ENCODE measurements at places on chromosomes 2 and 18. TPM values are rescaled to one million over a fixed set of nuclear protein-coding genes. Genes with fewer than 3 reads are reported as not detected.

DNA sequence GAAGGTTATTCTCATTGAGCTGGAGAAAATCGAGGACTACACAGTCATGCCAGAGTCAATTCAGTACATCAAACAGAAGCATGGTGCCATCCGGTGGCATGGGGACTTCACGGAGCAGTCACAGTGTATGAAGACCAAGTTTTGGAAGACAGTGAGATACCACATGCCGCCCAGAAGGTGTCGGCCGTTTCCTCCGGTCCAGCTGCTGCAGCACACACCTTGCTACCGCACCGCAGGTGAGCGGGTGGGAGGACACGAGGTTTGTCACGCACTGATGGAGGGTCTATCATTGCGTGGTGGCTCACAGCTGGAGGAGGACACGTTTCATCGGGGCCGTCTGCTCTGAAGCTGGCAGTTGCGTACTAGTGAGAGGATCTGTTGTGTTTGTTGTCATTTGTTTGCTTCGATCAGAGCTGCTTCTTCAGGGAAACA lies 48.2 kb downstream of the IL1RL2 start:
- no peak for DNase-seq

DNA sequence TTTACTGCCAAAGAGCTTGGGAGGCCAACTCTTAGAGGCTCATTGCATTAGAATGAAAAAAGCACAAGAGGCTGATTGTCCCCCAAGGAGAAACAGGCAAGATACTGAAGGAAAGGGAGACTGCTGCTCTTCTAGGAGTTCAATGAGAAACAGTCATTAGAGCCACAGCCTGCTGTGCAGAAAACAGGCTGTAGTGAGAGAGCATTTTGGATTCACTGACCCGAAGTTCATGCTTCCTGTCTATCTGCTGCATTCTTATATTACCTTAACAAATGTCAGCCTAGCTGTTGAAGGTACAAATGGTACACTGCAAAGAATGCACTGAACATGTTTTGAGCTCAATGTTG lies 423.3 kb downstream of the SETBP1 start:
- no peak for DNase-seq

GRCh38 chr2:10912076-10912731 lies 470 bp downstream of the KCNF1 start:
- no peak for DNase-seq

DNA sequence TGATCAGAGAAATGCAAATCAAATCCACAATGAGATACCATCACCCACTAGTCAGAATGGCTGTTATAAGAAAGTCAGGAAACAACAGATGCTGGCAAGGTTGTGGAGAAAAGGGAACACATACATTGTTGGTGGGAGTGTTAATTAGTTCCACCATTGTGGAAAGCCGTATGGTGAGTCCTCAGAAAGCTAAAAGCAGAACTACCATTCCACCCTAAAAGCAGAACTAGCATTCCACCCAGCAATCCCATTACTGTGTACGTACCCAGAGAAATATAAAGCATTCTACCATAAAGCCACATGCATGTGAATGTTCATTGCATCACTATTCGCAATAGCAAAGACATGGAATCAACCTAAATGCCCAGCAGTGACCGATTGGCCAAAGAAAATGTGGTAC lies 60.7 kb downstream of the ANKRD62 start:
- DNase-seq: no peak

DNA sequence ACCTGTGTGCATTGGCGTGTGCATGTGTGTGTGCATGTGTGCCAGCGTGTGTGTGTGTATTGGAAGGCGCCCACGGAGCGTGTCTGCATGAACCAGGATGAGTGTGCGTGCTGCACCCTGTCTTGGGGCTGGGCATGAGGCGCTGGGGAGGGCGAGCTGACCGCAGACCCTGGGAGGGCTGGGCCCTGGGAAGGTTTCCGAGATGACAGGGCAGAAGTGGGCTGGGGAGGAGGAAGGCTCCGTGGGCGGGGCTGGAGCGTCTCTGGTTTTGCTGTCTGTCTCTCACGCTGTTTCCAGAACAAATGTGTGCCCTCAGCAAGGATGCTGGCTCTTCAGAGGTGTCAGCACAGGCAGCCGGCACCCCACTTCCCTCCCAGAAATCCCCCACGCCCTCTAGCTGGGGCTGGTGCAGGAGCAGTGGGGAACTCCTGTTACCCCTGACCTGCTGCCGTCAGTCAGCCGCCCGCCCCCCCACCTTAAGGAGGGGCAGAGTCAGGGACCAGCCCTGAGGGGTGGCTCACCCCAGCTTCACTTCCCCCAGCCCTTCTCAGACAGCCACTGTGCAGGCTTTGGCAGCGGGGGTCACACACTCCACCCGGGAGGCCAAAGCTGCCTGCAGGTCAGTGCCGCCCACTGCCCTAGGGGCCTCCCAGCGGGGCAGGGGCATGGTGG lies at the start of gene GPR35:
Gene GPR35 (plus strand): TSS at position 531 of the 672 bp plus-strand sequence. CDS start 4,473 bp downstream, outside the sequence.
- DNase-seq: no peak

DNA sequence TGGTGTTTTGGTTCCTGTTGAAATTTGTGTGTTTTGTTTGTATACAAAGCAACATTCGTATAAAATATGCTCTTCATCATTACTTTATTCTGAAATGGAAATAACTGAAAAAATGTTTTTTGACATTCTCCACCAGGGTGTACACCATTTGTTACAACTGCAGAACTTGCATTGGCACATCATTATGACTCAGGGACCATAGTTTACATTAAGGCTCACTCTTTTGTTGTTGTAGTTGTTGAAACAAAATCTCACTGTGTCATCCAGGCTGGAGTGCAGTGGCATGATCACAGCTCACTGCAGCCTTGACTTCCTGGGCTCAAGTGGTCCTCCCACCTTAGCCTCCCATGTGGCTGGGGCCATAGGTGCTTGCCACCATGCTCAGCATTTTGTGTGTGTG lies 676.6 kb downstream of the TDRD15 start:
- DNase-seq: no peak

DNA sequence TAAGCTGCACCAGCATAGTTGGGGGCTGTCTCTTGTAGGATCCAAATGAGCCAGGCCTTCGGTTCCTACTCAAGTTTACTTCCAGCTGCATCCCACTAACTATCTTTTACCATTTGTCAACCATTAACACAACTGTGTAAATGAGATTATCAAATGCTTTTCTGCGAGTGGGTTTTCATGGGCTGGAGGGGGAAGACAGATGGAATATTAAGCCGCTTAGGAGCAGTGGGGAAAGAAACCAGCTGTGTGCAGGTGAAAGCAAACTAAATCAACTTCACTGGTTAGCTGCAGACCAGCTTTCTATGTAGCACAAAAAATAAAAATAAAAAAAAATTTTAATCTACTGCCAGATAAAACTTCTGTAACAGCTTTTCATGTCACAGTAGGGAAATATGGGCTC lies 307.3 kb upstream of the FBXO11 start:
- DNase-seq: peak; percentile 11

GRCh38 chr18:58592223-58593214 lies 36.4 kb downstream of the ALPK2 start:
- no peak for DNase-seq

The PLB1 gene
- 2.5 TPM for total RNA-seq

- peak; percentile 72 for DNase-seq
These were observed 7.7 kb upstream of the OXER1 start for GRCh38 chr2:42771546-42772153.

The C2orf15 gene
- total RNA-seq: not detected

The BIRC6 gene
- 92.8 TPM for total RNA-seq

- no peak for DNase-seq
These were observed 402.8 kb downstream of the ZEB2 start for GRCh38 chr2:144117086-144117485.

DNA sequence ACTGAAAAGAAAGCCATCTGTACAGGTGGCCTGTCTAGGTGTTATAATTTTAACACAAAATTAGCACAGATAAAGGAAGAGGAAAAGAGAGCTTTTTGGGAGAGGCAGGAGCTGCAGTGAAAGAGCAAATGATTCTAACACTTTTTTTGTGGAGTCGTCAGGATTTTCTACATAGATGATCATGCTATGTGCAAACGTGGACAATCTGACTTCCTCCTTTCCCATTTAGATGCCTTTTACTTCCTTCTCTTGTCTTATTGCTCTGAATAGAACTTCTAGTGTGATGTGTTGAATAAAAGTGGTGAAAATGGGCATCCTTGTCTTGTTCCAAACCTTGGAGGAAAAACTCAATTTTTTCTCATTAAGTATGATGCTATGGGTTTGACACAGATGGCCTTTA lies 334.5 kb downstream of the NBAS start:
- no peak for DNase-seq
